ENCODE measurements at places on chromosomes 11 and 22.

DNA sequence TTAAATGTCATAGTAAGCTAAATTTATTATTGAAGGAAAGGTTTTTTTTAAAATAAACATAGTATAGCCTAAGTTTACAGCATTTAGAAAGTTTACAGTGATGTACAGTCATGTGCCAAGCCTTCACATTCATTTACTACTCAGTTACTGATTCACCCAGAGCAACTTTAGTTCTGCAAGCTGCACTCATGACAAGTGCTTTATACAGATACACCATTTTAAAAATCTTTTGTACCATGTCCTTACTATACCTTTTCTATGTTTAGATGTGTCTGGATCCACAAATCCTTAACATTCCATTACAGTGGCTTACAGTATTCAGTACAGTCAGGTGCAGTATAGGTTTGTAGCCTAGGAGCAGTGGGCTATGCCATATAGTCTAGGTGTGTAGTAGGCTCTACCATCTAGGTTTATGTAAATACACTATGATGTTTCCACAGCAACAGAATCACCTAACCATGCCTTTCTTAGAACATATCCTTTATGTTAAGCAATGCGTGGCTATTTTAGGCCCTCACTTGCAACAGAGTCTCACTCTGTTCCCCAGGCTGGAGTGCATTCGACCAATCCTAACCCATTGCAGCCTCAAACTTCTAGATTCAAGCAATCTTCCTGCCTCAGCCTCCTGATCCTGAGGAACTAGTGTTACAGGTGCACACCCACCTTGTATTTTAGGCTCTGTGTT lies 79.5 kb upstream of the SLC25A18 start:
- DNase-seq = no peak

DNA sequence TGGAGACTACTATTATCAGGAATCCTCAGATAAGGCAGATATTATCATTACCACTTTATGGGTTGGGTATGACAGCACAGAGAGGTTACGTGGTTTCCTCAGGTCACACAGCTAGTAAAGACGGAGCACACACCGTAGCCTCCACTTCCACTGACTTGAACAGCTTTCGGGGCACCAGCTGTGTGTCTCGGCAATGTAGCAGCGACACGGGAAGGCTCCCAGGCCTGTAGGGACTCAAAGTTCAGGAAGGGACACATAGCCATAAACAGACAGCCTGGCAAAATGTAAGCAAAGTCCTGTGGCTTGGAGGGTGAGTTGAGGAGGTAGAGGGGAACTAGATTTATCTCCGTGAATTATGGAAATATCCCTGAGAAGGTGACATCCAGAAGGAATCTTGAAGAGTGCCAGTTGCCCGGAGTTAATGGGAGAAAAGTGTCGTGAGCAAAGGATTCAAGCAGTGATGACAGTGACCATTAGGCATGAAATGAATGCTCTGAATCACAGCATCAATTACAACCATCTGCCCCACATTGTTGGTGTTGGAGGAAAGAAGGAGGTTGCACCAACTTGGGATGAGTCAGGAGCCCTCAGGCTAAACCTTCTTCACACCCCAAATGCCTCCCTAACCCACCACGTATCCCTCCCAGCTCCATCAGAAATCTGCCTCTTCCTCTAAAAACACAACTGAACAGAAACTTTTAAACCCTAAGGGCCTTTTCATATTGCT lies 106.7 kb upstream of the ASPHD2 start:
- DNase-seq = peak; percentile 53

- DNase-seq = no peak
Observed at GRCh38 chr22:44538051-44538450, 40.0 kb upstream of the RTL6 start.

- peak; percentile 90 for DNase-seq
Observed at GRCh38 chr11:9527481-9528135, 45.9 kb upstream of the WEE1 start.

DNA sequence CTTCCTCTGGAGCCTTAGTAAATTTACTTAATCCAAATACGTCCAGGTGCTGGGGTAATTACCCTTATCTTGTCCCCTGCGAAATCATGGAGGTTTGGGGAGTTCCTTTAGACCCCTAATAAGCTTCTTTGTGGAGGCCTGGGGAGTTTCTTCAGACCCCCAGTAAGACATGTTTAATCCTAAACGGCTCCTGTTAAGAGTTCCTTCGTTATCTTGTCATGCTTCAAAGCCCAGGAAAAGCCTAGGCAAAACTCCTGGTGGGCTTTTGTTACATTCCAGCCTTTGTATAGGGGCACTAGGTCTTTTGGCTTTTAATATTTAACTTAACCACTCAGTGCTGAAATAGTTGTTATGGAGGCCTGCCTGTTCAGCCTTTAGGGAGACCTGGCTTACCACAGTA lies 18.1 kb upstream of the PAMR1 start:
- no peak for DNase-seq

DNA sequence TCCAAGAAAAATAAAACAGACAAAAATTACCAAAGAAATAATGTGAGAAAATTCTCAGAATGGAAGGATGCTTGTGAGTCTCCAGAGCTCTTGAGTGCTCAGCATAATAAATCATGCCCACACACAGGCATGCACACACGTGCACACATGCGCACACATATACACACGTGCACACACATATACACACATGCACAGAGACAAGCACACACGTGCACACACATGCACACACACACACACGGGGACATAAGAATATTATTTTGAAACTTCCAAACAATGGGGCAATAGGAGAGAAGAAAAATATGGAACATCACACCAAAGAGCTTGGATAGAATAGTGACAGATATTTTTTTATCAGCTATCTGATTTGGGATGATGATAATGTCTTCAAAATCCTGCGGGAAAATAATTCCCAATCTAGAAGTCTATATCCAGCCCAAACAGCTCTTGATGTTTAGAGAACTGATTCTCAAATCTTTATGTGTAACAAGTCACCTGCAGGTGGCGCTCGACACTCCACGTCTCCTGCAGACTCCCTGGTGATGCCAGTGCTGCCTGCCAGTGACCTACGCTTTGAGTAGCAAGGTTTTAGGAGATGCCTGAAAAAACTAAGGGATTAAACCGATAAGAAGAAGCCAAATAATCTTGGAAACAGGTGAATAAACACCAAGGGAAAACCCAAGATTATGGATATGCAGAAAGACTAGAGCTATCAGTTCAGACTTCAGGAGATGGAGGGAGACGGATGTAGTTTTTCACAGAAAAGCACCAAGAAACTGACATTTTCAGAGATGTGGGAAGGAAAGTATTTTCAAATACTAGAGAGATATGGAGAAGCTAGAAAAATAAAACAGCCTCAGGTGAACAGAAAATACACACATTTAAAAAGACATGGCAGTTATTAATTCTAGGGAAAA lies 743.6 kb downstream of the ETS1 start:
- peak; percentile 61 for DNase-seq

DNA sequence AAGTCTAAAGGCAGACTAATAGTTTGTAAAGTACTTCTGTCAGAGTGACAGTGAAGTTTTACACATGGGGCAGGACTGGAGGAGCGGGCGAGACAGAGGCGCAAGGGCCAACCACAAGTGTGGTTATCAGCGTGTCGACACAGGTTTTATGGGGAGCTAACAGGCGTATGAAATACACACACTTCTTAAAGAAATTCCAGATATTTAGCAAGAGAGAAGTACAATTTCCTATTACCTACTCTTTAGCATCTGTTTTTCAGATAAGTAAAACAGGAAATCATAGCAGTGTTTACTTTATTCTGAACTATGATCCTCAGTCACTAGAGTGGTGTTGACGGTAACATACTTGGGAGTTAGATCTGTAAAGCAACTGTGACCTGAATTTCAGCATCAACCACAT lies 22.5 kb downstream of the VSIG10L2 start:
- DNase-seq = no peak

- DNase-seq = no peak
Observed at GRCh38 chr22:46761539-46762237, 762 bp upstream of the TBC1D22A start.

- no peak for DNase-seq
Observed at GRCh38 chr11:772429-773390, 4.6 kb downstream of the GATD1 start.

- DNase-seq = no peak
Observed at GRCh38 chr11:133082453-133082781, 449.9 kb downstream of the OPCML start.

DNA sequence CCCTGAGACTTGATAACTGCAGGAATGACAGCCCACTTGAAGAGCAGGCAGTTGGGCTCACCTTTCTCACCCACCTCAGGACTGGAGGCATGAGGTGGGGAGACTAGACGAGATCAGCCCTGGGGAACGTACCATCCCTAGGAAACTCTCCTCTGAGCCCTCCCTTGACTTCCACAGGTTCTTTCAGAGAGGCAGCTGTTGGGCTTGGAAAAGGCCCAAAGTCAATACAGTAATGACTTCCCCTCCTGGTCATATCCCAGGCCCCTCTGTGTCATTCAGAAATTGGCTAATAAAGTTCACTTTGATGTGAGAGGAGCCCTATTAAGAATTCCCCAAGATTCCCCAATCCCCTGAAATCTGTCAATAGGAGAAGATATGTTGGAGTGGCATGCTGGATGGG lies 5.8 kb upstream of the NECTIN1 start:
- no peak for DNase-seq

GRCh38 chr22:29342177-29342576 lies 26.7 kb upstream of the RASL10A start:
- no peak for DNase-seq

- no peak for DNase-seq
Observed at GRCh38 chr11:134413043-134413825, 1.2 kb upstream of the B3GAT1 start.

- DNase-seq = no peak
Observed at GRCh38 chr22:46366801-46367706, 31.5 kb downstream of the TRMU start.

- peak; percentile 50 for DNase-seq
Observed at GRCh38 chr22:40326905-40327735, 19.2 kb upstream of the ADSL start.

DNA sequence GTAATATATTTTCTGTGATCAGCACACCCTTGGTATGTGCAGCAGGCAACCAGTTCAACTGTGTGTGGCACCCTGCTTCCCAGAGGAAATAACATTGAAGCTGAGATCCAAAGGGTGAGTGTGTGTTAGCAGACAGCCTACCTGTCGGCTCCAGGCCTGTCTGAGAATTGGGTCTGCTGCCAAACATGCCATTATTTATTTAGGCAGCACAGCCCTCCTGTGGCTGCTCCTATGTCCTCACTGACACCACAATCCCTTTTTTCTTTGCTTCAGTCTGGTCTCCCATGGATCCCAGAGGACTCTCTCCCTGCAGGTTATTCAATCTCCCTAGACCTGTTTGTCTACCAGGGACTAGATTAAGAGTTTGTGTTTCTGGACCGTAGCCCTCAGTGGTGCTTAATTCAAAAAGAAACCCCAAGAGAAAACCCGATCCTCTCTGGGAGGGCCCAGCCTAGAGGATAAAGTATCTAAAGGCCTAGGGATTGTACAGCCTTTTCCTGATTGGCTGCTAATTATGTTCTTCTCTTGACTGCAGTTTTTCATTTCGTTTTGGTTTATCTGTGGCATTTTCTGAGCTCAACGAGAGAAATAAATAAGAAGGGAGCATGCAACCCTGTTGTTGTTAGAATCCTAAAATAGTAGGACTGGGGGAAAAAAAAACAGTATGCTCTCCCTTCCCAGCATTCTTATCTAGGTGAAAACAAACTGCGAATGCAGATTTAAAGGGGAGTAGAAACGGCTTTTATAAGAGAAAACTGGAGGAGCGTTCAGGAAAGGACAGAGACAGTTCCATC lies 24.1 kb downstream of the KCNE3 start:
- DNase-seq = peak; percentile 59

DNA sequence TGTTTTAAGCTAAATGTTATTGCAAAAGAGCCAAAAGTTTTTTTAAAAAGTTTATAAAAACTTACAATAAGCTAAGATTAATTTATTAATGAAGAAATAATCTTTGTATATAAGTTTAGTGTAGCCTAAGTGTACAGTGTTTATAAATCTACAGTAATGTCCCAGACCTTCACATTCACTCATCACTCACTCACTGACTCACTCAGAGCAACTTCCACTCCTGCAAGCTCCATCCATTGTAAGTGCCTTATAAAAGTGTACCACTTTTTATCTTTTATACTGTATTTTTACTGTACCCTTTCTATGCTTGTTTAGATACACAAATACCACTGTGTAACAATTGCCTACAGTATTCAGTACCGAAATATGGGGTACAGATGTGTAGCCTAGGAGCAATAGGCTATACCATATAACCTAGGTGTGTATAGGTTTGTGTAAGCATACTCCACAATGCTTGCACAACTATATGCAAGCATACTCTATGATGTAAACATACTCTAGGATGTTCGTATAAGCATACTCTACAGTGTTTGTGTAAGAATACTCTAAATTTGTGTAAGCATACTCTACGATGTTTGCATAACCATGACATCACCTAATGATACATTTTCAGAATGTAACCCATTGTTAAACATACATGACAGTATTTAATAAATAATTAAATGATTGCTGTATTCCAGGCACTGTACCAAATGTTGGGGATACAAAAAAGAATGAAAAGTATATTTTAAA lies 953.0 kb downstream of the KCNA4 start:
- DNase-seq = no peak

GRCh38 chr11:72058416-72059034 lies 21.8 kb downstream of the NUMA1 start:
- DNase-seq = peak; percentile 40

DNA sequence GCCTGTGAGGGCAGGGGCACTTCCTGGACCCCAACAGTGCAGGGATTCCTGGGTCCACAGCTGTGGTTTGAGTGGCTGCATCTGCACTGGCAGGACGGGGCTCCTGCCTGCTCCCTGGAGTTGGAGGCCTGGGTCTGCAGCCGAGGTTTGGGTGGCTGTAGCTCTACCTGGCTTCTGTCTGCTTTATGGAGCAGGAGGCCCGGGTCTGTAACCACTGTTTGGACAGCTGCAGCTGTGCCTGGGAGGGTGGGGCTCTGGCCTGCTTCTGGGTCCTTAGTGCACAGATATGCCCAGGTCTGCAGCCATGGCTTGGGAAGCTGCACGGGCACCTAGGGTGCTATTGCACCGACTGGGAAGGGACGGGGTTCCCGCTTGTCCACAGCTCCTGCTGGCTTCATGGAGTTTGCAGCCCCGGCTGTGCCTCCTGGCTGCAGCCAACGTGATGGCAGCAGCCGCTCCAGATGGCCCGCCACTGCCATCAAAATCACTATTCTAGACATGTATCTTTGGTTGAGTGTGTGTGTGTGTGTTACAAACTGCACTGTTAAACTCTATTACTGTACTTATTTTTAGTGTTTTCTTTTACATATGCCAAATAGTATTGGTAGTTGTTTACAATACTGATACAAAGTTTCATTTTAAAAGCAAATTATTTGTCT lies 412.3 kb upstream of the KIRREL3 start:
- no peak for DNase-seq

- no peak for DNase-seq
Observed at GRCh38 chr11:12259956-12260355, 117.4 kb upstream of the PARVA start.

GRCh38 chr11:34595391-34595790 lies 25.5 kb upstream of the EHF start:
- no peak for DNase-seq

DNA sequence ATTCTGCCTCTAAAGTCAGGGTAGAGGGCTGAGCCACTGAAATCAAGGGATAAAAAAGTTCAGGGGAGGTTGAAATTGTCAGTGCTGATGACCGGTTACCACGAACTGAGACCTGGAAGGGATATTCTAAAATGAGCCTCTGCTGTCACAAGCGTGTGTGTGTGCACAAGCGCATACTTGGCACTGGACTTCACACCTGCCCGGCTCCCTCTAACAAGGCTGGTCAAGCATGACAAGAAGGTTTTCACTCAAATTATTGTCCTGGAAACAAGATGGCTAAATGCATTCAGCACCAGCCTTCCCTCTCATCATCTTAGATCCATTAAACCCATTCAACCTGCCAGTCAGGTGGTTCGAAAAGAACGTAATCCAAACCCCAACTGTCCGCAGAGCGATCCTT lies 54.8 kb upstream of the CECR2 start:
- no peak for DNase-seq
